ENCODE measurements at places on chromosomes 5 and 9. TPM values are rescaled to one million over a fixed set of nuclear protein-coding genes. Genes with fewer than 3 reads are reported as not detected.

Gene PRXL2C
- total RNA-seq: 40.0 TPM

Gene HTR1A
- not detected for total RNA-seq

- DNase-seq: no peak
Measured at GRCh38 chr9:130554606-130555005, 24.8 kb upstream of the FUBP3 start.

DNA sequence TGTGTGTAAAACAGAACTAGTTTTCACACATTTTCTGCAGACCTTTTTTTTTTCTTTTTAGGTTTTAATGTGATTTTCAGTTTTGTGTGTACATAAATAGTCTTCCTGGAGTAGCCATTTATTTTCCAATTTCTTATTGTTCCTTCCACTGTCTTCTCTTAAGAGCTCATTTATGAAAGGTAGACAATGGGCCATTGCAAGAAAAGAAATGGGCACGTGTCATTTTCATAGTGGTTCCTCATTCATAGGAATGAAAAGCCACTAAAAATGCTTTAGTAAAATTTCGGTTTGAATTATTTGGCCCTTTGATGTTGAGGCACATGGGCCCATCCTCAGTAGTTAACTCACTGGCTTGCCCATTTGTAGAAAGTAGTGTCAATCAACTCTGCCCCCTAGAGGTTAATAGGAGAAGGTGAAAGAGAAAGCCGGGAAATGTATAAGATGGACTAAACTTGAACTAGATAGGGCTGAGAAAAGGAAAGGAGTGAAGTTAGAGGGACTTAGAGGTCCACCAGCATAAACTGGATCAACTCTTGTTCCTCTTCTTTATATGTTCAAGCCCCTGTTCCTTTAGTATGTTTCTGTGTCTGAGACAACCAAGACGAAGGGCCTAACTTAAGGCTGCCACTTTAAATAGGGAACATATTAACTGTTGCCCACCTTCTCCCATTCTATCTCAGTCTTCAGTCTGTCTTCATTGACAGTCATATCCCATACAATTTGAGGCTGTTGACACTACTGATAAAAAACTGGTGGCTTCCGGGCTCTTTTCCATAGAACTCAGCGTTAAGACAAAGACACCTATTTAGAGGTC lies 72.6 kb downstream of the SMARCA2 start:
- DNase-seq: peak; percentile 59

DNA sequence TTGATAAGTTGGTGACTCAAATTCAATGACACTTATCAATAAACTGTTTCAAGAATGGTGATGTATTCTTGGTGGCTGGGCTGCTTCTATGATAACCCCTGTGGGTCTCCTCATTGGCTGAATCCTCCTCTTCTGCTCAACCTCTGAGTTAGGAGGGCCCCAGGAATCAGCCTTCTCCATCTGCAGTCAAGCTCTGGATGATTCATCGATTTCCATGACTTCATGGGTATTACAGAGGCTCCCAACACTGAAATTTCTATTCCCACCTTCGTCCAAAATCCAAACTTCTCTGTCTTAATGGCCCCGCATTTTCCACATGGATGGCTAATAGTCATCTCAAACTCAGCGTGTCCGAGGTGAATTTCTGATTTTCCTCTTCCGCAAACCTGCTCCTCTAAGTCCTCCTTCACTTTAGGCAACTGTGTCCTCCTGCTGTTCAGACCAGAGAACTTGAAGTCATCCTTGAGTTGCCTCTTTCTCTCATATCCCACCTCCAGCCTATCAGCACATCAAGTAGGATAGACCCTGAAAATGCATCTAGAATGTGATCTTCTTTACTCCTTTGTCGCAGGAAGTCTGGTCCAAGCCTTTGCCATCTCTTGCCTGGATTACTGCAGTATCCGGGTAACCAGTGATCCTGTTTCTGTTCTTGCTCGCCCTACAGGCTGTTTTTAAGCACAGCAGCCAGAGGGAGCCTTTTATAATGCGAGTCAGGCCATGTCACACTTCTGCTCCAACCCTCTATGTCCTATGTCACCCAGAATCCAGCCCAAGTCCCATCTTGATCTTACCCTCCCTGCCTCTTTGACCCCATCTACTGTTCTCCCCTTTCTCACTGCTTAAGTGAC lies 41.4 kb upstream of the IL7R start:
- DNase-seq: peak; percentile 40

DNA sequence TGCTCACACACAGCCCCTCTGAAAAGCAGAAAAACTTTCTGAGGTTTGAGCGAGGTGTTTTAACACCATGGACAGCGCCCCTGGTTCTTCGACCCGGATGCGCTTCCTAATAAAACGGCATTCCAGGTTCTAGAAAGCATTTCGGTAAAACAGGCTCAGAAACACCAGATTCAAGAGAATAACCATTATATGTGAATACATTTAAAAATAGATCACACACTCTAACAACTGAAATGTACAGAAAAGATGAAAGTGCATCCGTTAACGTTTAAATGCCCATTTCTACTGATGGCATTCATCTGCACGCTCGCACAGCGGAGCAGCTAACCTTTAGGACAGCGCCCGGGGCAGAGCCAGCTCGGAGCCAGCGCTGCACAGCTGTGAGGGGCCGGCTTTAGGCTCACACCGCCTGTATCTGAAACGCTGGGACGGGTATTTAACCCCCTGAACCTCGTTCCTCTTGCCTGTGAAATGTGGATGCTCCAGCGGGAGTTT lies 26.3 kb upstream of the TENT4A start:
- peak; percentile 69 for DNase-seq
